ENCODE measurements at places on chromosomes 7 and 10.

DNA sequence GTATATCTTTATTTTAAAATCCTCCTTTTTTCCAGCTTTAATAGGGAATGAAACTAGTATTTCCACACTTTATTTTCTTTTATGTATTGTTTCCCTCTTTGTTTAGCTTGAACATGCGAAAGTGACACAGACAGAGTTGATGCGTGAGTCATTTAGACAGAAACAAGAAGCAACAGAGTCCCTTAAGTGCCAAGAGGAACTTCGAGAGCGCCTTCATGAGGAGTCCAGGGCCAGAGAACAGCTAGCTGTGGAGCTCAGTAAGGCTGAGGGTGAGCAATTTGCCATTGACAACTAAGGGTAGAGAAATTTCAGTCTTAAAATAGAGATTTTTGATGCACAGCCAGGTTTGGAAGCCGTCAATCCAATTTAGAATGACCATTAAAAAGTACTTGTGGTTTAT lies 73.1 kb downstream of the CYP51A1 start:
- DNase-seq, result no peak

- DNase-seq, result peak; percentile 81
These were observed at the start of gene TRA2A for GRCh38 chr7:23531794-23532489. TSS of gene TRA2A (minus strand) at chr7:23531981. CDS start at chr7:23531824, 157 bp downstream.

- no peak for DNase-seq
These were observed 83.2 kb upstream of the CHST15 start for GRCh38 chr10:124176349-124177179.

- DNase-seq, result no peak
These were observed 14.0 kb upstream of the RAMP3 start for GRCh38 chr7:45143616-45144015.

- DNase-seq, result no peak
These were observed 263.3 kb downstream of the COBL start for GRCh38 chr7:51053160-51053925.

GRCh38 chr10:73810358-73810734 lies 1.1 kb downstream of the NDST2 start:
- DNase-seq, result no peak

DNA sequence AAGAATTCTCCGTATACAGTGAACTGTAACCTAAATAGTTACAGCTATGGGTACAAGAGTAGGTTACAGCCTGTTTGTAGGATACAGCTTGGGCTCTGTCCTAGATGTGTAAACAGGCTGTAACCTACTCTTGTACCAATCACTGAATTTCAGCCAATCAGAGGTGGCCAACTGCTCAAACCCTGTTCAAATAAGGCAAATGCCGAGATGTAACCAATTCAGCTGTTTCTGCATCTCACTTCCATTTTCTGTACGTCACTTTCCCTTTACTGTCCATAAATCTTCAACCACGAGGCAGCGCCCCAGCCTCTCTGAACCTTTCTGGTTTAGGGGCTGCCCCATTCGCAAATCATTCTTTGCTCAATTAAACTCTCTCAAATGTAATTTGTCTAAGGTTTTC lies 8.3 kb upstream of the MMP21 start:
- no peak for DNase-seq

- DNase-seq, result no peak
These were observed 54.6 kb downstream of the FHIP2A start for GRCh38 chr10:114876169-114876568.

DNA sequence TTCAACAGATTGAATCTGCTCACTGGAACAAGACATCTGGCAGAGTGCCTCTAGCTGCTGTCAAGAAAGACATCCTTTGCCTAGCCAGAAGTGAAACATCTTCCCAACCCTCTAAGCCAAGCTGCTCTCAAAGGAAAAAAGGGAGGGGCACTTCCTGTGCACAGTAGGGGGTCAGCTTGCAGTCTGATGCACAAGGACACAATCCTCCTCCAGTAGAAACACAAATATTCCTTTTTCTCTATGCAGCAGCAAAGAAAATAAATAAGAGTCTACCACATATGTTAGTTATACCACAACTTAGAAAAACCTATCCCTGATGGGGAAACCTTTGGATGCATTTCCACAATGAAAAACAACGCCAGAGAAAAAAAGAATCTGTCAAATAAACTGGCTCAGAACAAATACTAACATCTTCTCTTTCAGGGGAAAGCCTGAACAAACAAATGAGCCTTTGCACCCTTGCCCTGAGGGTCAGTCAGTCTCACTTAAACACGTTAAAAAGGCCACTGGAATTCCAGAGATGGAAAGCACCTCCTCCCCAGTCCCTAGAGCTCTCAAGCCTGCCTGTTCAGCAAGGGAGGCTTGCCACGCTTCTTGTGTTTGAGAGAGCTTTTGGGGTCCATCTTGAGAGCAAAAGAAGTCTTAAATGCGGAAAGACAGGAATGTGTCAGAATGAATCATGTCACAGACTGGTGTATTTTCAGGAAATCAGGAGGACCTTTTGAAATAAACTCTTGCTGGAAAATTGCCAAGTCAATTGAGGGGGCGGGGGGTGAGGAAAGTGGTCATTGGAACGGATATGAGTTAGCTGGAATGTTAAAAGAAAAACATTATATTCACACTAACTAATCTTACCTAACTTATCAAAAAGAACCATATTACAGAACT lies 7.5 kb downstream of the LAMB1 start:
- no peak for DNase-seq

DNA sequence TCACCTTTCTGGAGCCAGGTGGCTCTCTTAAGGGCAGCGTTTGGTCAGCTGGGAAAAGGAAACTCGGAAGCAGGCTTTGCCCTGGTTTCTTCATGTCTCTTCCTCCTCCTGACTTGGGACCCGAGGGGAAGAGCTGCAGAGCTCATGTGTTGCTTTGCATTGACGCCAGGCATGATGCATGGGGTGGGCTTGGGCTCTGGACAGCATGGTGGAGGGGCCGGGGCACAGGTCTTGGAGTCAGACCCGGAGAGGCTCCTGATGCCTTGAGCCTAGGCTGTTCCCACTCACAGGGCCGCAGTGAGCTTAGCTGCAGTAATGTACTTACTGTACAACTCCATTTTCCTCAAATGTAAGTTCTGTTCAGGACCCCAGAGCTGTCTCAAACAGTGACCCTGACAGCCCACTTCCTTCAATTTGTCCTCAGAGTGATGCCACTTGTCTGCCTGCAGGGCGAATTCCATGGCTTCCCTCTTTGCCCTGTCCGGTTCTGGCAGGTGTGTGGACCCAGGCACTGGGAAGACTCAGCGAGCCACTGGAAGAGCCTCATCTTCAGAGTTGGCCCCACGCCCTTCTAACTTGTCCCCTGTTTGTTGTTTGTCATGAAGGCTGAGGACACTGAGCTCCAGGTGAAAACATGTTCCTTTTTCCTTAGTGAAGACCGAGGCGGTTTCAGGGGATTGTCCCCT lies 50.2 kb downstream of the ZNF467 start:
- DNase-seq, result no peak

DNA sequence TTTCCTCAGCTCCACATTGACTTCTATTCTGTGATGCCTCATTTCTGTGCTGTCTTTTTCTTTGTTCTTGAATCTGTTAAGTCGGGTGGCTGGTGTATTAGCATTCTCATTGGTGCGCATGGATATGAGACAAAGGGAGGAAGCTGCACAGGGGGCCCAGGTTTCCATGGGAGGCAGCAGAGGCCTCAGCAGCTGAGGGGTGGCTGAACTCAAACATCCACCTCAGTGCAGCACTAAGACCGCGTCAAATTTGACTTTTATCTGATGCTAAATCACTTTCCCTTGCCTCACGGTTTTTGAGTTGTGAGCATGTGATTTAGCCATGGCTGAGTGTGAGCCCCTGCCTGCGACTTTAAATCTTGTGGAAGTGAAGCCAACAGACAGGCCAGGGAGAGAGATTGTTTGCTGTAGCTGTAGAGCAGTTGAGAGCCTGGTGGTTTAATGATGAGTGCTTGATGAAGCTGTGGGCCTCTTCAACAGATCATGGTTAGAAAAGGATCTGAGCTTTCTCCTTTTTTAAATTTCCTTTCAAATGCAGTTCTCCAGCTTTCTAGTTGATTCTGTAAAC lies 193.3 kb upstream of the ZNF804B start:
- DNase-seq, result peak; percentile 13

DNA sequence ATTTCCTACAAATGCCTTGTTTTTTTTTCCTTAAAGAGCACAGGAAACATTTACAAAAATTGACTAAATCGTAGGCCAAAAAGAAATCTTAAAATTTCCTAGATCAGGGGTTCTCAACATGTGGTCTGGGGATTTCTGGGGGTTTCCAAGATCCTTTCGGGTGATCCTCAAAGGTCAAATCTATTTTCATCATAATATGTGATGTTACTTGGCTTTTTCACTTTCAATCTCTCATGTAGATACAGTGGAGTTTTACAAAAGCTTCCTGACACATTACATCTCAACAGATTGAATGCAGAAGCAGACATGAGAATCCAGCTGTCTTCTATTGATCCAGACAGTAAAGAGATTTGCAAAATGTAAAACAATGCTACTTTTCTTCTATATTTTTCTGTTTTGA lies 497.3 kb downstream of the INHBA start:
- DNase-seq, result no peak

DNA sequence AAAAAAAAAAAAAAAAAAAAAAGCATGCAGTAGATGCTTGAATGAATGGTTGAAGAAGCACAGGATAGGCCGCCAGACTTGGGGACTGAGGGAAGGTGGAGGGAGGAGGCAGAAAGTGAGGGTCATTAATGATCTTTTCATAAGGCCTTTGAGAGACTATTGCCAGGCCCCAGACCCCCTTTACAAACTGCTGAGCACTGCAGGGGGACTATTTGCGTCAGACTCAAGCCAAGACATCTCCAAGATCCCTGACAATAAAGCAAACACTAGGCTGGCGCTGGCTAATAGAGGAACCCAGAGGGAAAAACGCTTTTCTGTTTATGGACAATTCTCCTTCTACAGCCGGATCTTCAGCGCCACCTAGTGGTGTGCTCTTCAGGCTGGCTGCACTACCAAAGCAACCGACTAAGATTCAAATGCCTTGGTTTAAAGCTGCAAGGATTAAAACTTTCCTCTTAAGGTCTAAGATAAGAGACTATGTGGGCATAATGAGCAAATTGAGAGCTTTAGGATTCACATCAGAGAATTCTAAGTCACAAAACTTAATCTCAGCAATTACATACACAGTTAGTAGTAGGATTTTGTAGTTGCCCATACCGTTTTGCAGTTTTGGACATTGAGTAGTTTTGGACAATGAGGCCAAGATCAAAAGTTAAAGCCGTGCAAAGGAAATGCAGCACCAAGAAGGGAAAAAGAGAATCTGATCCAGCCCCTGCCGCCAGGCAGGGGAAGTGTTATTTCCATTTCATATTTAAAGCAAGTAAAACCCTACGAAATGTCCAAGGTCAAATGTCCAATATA lies 17.9 kb upstream of the AGK start:
- peak; percentile 41 for DNase-seq

GRCh38 chr7:78220754-78221153 lies 422.2 kb downstream of the PHTF2 start:
- no peak for DNase-seq

DNA sequence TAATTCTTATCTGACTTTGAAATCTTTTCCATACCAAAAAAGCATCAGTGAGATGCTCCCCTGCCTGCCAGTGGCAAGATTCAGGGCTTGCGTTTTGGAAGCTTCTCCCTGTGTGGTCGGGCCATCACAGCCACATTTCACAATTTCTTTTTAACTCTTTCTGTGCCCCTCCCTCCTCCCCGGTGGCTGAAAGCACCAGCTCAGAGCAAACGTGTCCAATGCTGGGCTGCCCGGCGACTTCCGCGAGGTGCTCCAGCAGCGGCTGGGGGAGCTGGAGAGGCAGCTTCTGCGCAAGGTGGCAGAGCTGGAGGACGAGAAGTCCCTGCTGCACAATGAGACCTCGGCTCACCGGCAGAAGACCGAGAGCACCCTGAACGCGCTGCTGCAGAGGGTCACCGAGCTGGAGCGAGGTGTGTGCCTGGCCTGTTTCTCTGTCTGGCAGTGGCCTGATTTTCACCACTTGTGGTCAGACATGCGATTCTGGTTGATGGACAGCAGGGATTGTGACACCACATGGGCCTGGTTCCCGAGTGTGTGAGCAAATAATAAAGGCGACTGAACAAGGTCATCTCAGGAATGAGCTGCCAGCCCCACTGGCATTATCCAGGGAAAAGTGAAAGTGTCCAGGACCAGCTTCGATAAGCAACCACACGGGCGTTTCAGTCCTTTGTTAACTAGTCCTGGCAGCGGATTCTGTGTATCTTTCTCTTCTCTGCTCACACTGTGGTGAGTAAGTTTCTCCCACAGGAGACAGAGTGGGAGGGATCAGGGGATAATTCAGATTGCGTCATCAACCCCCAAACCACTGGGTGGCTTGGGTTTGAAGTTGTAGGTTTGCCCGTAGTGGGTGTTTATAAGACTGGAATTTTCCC lies 2.6 kb downstream of the NPTX2 start:
- DNase-seq, result peak; percentile 33

DNA sequence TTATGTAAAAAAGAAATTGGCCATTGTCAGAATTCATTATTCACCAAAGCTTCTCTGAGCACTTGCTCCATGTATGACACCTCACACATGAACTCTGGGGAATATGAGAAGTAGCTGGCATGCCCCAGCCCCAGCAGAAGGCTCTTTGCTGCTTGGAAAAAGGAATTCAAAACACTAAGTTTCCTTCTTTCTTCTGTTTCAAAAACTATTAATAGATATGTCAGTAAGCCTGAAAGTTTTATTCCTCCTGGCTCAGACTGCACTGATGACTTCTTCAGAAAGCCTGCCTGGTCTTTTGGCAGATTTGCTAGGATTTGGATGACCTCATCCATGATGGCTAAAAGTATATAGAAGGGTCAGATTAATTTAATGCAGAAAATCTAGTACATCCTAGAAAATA lies 511.0 kb downstream of the GFRA1 start:
- no peak for DNase-seq

DNA sequence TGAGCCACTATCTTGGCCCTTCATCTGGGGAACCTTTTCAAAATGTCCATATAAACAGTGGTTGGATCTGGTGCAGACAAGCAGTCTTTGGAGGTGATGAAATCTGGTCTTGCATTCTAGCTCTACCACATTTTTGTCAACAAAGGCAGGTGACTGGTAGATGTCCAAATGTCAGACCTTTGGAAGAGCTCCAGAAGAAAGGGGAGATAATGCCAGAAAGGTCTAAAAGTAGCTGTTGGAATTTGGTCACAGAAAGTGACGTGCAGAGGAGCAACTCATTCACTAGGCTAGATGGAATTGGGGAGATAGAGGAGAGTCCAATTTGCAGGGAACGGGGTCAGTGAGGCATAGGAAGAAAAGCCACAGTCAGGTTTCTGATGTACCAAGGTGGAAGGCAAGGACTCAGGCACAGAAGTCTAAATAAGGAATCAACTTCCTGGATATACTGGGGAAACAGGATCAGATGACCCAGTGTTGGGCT lies 36.4 kb upstream of the WAC start:
- no peak for DNase-seq

GRCh38 chr7:94974423-94974822 lies 67.0 kb downstream of the PPP1R9A start:
- DNase-seq, result no peak

DNA sequence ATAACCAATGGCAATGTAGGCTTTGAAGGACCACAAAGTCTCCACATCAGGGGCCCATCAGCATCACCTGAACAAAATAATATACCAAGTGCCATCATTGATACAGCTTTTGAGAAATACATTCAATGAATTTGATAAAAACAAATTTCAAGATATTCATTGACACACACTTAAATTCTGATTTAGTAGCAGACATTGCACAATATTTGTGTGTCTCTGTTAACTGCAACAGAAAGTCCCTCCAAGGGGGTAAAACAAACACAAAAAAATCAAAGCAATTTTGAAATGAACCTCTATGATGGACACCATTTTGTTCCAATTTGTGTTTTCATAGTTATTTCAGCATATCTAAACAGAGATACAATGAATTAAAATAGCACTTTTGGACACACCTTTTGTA lies 86.8 kb upstream of the RSU1 start:
- no peak for DNase-seq

- no peak for DNase-seq
These were observed 103.6 kb downstream of the VIPR2 start for GRCh38 chr7:159040912-159041711.
